ENCODE measurements at places on chromosomes 6 and 20.
A peak's percentile ranks its signal among the peaks of the same experiment; 100 is the strongest.

- DNase-seq = no peak
These were observed 58.3 kb downstream of the BMP6 start for GRCh38 chr6:7784248-7784647.

DNA sequence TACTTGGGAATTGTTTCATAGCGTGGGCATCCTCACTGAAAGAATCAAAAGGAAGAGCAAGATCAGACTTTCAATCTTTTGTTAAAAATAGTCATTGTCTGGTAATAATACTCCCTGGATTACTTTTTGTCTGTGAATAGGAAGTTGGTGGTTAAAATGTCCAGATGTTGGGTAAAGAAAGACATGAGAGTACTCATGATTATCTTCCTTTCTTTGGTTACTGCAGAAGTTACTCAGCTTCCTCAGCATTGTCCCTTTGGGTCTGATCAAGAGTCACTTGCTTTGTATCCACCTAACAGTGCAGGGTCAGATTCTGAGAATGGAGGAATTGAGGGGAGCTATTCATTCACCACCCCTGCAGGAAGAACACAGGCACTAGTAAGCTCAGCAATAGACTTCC, 54.6 kb downstream of the RIN2 start:
- DNase-seq = no peak

- DNase-seq = peak; percentile 27
These were observed 24.4 kb downstream of the SERAC1 start for GRCh38 chr6:158143700-158144099.

GRCh38 chr6:55377150-55377549, 49.9 kb downstream of the GFRAL start:
- peak; percentile 6 for DNase-seq

DNA sequence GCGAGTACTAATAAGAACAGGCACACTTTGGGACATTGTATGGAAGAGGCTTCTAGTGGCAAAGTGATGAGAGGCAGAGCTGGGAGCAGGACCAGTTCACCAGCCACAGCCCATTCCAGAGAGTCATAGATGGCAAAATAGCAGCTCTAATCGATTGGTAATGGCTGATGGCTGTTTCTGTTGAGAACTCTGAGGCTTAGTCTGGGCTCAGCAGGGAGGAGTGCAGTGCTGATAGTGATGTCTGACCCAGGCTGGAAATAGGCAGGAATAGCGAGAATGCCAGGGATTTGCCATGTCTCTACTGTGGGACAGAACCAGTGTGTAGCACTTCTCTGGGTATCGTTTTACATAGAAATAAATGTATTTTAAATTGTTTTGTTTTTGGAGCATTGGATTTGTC, 620.0 kb upstream of the FLRT3 start:
- DNase-seq = no peak

Data from renal cortical epithelial cell (primary cell).